NCI-H524 (cell line): ENCODE measurements at places on chromosomes 5 and 9.
A peak's percentile ranks its signal among the peaks of the same experiment; 100 is the strongest.

DNA sequence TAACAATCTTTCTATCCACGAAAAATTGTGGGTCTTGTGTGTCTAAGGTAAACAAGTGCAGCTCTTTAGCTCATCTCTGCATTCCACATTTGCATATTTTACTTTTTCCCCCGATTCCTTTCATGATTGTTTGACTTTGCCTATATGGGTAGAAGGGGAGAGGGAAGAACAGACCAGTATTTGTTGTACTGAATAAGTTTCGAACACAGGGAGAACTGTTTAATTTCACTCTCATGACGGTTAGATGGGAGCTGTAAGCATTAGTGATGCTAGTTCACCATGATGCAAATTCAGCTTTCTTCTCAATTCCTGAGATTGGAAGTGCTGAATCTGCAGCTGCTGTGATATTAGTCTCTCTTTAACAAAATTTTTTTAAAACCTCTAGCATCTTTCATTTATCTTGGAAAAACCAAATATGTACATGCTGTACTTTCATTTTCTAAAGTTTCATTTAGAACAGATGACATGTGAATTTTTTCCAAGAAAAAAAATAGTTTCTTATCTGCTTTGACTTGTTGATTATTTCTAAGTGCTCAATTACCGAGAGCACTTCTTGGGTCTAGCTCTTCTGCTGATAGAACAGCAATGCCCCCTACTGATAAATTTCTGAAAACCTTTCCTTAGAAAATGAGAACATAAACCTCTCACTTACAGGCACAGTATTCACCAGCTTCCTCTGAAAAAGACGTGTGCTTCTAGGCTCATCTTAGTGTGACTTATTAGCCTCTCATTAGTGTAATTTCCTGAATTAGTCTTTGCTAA lies 149.5 kb downstream of the BAAT start:
- peak; percentile 73 for DNase-seq

GRCh38 chr5:76971511-76971910 lies 18.7 kb downstream of the CRHBP start:
- DNase-seq = no peak

DNA sequence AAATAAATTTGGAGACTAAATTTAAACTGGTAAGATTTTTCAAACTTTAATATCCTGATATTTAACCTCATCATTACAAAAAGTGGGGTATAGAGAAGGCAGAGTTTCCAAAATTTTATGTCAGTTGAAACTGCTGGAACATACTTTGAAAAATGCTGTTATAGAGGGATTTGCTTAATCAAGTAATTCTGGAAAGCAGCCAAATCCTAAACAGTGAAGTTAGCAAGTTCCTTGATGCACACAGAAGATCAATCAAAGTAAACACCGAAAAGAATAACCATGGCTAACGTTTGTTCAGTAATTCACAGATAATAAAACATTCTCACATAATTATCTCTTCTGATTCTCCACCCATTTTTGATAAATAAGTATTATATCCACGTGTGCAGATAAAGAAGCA lies 8.1 kb upstream of the PRR16 start:
- DNase-seq = no peak

GRCh38 chr9:38761339-38761738 lies 41.4 kb upstream of the FAM240B start:
- DNase-seq = no peak

DNA sequence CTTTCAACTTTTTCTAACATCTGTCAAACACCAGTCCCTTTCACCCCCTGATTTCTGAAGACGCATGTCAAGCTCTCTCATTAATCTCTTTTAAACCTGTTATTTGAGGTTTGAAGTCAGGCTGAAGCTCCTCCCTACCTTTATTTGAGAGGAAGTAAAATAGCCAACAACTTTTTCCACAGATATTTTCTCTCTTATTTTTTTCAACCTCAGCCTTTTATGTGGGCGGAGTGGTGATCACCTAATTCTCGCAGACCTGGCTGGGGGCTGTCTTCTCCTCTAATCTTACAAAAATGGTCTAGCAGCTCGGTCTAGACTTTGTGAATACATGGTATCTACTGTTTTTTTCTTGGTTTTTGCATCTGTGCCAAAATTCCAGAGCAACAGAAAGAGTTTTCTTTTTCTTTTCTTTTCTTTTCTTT lies 395.7 kb upstream of the ACTBL2 start:
- DNase-seq = no peak

DNA sequence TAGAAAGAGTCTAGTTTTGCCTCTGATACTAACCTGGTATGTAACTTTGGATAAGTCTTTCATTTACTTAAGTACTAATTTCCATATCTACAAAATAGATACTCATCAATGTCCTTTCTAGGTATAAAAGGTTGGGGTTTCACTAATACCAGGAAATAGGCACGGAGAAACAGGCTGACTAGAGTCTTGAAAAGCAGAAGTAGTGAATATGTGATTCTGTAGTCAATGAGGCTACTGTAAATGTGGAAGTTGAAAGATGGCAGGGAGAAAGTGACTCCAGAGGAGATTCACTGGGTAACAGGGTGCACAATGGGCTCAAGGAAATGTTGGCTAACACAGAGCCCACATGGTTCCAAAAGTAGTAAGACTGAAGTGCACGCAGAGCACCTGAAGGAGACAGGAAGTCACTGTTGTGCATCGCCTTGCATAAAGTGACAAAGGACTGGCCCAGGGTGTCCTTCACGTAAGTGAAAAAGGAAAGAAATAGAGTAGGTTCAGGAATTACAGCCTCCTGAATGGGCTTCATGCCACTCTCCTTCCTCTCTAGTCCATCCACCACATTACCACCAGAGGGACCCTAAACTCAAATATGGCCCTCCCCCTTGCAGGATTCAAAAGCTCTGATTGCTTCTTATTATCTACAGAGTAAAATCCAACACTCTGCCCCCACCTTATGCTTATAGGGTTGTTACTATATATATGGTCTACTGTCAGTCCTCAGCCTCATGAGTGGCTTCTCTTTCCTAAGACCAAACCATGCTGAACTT lies 288.0 kb upstream of the SMARCA2 start:
- DNase-seq = peak; percentile 63
